ENCODE measurements at places on chromosomes 6 and 20. TPM values are rescaled to one million over a fixed set of nuclear protein-coding genes. Genes with fewer than 3 reads are reported as not detected.

DNA sequence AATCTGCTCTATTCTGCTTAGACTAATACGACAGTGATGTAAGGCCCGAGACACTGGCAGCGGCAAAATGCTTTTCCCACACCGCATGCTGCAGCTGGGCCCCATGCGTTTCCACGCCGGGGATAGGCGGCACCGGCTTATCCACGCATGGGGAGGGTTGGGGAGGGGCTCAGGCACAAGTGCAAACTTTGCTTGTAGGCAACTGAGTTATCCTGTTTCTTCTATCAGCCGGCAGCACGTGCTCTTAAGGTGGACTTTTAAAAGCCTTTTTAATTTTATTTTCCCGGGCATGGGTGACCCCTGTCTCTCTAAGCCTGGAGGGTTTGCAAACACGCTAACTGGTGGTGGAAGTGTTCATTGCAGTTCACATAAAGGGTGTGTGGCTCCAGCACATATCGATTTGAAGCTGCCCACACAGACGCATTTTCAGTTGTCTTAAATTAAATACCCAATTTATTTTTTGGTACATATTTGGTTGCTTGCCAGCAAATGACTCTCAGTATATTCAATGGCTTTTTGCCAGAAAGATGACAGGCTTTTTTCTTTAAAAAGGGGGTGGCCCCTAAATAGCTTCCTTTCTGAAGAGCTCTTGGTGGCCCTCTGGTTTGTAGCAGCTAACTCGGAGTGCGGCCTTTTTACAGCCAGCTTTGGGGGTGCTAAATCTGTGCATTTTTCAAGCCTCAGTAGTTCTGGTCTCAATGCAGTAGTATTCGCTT, 561.8 kb upstream of the AGPAT4 start:
- no peak overlapping the region for H3K4me3 ChIP-seq
- no peak overlapping the region for H3K27ac ChIP-seq
- no peaks in the 10 kb centered on the region for H3K36me3 ChIP-seq
- H3K4me1 ChIP-seq: no peaks in the 10 kb centered on the region

GRCh38 chr6:34238585-34239499, 2.2 kb downstream of the HMGA1 start:
- no peaks in the 10 kb centered on the region for H3K27me3 ChIP-seq
- H3K4me1 ChIP-seq: no peaks in the 10 kb centered on the region
- no peak overlapping the region for H3K4me3 ChIP-seq
- H3K27ac ChIP-seq: no peak overlapping the region

DNA sequence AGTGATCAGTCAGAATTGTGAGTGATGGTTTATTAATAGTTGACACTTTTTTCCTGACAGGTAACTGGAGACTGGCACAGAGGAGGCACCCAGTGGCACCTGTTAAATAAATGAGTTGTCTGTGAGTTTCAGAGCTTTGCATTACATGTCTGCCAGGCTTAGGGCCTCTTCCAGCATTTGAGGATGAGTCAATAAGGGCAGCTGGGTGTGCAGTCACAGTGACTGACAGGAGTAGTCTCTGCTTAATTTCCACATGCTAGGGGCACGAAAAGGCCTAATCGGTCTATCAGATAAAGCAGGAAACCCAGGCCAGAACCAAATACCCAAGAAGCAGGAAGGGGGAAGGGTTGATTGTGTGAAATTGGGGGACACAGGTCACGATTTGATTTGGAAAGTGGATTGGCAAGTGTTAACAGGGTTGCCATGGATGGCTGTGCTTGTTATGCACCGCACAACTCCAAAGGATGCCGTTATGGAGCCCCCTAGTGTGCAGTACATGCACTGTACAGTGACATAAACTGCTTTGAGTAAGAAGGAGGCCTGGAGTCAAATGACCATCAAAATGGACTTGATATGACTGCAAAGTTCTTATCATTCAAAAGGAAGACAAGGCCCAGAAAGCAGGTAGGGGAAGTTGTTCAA, 111.9 kb upstream of the GGTLC1 start:
- no peak for DNase-seq
- no peaks in the 10 kb centered on the region for H3K36me3 ChIP-seq
- no peak overlapping the region for H3K27ac ChIP-seq
- no peak overlapping the region for H3K4me3 ChIP-seq

DNA sequence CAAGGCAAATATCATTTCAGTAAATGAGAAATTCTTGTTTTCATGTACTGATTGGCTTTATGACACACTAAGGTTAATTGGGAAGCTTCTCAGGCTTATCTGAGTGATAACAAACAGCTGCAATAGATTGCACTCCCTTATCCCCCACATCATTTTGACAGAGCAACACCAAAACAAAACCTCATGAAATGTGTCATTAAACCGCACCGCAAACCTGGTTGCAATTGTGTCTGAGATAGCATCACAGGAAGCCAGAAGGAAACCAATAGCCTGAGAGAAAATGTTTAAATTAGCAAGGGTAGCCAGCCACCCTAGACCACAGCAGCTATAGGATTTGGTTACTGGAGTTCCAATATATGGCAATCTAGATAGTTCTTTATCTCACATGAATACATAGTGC, 31.6 kb upstream of the LAMA4 start:
- no peaks in the 10 kb centered on the region for H3K36me3 ChIP-seq
- no peak overlapping the region for H3K4me3 ChIP-seq
- H3K27me3 ChIP-seq: no peaks in the 10 kb centered on the region

- H3K27ac ChIP-seq: no peak overlapping the region
- no peaks in the 10 kb centered on the region for H3K4me1 ChIP-seq
Measured at GRCh38 chr6:24780206-24780605, 5.5 kb downstream of the GMNN start.

- H3K27me3 ChIP-seq: no peaks in the 10 kb centered on the region
- no peak overlapping the region for H3K27ac ChIP-seq
- H3K4me3 ChIP-seq: no peak overlapping the region
- no peaks in the 10 kb centered on the region for H3K36me3 ChIP-seq
Measured at GRCh38 chr6:50979171-50979525, 160.5 kb downstream of the TFAP2B start.

DNA sequence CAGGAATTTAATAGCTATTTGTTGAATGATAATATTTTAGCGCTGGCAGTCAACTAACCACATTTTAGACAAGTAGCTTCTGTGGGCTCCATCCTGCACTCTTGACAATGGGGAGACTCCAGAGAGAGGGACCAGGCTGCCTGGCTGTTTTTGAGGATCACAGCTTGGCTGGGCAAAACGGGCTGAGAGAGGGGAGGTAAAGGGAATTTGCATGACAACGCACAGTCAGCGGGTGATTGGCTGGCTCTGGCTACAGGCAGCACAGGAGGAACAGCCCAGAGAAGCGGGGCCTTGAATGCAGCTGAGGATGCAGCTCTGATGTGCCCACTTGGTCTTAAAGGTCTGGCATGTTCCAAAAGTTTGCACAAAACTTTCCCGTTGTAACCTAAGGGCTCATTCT, 41.2 kb downstream of the LRFN2 start:
- H3K36me3 ChIP-seq: no peaks in the 10 kb centered on the region
- no peaks in the 10 kb centered on the region for H3K27me3 ChIP-seq
- no peak for DNase-seq
- no peak overlapping the region for H3K27ac ChIP-seq
- H3K4me3 ChIP-seq: no peak overlapping the region

- H3K27me3 ChIP-seq: no peaks in the 10 kb centered on the region
- DNase-seq: no peak
- peak overlapping the region; percentile 34 for H3K4me3 ChIP-seq
- no peaks in the 10 kb centered on the region for H3K36me3 ChIP-seq
- peak overlapping the region; percentile 93 for H3K27ac ChIP-seq
Measured at GRCh38 chr6:26187981-26188635, 100.9 kb downstream of the HFE start.

- no peaks in the 10 kb centered on the region for H3K4me1 ChIP-seq
- no peaks in the 10 kb centered on the region for H3K27me3 ChIP-seq
- no peak for DNase-seq
- no peaks in the 10 kb centered on the region for H3K36me3 ChIP-seq
Measured at GRCh38 chr6:96202571-96202970, 186.8 kb downstream of the FUT9 start.

The SYTL3 gene
- 4.7 TPM for total RNA-seq

The RFX6 gene
- not detected for total RNA-seq

The IMPG1 gene
- 0.15 TPM for total RNA-seq

The AAR2 gene
- 19.4 TPM for total RNA-seq

The OR2H2 gene
- not detected for total RNA-seq

The RCAN2 gene
- 235 TPM for total RNA-seq

The BEND6 gene
- 5.5 TPM for total RNA-seq

The BTN1A1 gene
- total RNA-seq: not detected

The RHAG gene
- total RNA-seq: not detected

The ECT2L gene
- total RNA-seq: 0.30 TPM

All from aorta (tissue), 5 donors.